ENCODE measurements at places on chromosomes 3 and 15.
A peak's percentile ranks its signal among the peaks of the same experiment; 100 is the strongest.

GRCh38 chr3:117228466-117228865, 518.9 kb downstream of the TUSC7 start:
- no peak for DNase-seq

DNA sequence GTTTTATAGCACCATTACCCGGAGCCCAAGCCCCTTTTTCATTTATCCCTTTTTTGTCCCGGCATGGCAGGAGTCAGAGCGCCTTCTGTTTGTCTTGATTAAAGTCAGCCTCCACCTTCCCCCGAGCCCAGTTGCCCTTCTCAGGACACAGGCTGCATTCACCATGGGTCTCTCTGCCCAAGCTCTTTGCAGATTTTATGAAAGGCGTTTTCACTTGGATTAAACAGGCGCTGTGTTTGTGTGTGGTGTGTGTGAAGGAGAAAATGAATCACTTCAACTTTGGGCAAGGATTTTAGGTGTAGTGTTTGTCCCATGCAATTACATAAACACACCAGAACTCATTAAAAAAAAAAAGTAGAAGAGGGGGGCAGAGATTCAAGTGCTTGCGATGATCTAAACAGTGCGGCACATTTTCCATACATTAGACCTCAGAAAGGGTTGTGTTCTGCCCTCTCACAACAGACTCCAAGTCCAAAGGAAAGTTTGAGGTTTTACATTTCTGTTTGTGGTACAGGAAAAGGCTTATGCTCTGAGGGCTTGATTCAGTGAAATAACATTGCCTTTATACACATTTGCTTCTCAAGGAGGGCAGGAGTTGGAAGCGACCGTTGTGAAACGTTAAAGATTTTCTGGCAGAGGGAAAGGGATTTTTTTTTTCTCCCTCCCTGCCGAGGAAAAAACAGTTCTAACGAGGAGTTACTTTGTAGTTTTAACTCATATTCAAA, 14.5 kb upstream of the IL16 start:
- no peak for DNase-seq

- no peak for DNase-seq
Measured at GRCh38 chr3:29333576-29333975, 52.7 kb downstream of the RBMS3 start.

GRCh38 chr3:134378384-134378783, 4.1 kb upstream of the AMOTL2 start:
- DNase-seq, result no peak

GRCh38 chr3:38139652-38140051, 1.2 kb downstream of the MYD88 start:
- DNase-seq, result no peak

DNA sequence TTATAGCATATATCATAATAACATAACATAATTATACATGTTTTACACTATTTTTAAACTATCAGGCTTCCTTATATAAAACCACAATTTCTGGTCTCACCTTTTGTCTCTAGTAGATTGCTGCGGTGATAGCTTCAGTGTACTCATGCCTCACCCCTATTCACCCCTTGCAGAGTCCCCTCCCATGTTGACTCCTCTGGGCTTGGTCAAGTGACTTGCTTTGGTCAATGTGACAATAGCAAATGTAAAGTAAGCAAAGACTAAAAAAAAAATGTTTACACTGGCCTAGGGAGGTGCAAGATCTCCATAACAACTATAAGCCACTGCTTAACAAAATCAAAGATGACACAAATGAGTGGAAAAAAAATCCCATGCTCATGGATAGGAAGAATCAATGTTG, 537.5 kb downstream of the ROBO1 start:
- no peak for DNase-seq

DNA sequence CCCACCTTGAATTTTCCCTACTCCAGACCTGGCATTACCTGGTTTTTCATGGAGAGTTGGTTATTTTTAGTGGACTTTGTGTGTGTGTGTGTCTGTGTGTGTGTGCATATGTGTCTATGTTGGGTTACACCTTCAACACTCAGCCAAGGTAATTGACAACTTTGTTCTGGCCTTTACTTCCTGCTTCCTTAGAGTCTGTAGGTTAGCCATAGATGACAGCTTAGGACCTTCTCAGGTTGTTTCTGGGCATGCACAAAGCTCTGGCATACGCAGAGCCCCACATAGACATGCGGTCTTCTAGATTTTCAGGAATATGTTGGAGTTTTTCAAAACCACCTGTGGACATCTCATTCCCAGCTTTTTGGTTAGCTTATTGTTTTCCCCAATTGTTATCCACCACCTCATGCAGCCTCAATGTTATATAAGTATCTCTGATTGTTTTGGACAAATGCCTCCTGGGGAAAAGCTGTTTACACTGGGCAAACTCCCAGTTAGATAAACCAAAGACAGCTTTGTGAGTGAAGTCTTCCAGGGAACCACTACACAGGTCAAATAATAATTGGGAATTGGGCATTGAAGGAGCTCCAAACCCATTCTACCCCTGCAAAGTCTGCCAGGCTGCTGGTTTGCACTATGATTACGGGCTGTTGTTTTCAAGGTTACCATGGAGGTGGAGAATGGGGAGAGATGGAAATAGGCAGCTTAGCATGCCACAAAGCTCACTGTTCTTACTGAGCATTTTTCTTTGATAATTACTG, 201.2 kb downstream of the ADAMTSL3 start:
- DNase-seq, result no peak

GRCh38 chr15:35931799-35932341, 385.9 kb upstream of the DPH6 start:
- DNase-seq, result no peak

- DNase-seq, result no peak
Measured at GRCh38 chr3:97830638-97831037, 8.8 kb downstream of the CRYBG3 start.

GRCh38 chr3:125054449-125055329, 1.1 kb downstream of the HEG1 start:
- no peak for DNase-seq

GRCh38 chr15:70100474-70101341, 3.0 kb upstream of the TLE3 start:
- no peak for DNase-seq

DNA sequence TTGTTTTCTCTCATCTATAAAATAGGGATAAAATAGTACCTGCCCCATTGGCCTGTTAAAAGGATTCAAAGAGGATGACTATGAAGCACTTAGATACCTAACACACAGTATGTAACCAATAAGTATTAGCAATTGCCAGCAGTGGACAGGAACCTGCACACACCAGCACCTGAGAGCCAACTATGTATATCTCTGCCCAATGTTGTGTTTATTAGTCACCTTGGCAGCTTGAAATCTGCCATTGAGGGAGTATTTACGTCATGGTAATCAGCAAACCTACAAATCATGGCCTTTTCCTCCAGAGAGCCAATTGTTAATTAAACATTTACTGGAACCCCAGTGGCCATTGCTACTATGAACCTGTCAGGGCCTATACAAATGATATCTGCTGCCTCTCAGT, 13.8 kb downstream of the LARS2 start:
- no peak for DNase-seq

DNA sequence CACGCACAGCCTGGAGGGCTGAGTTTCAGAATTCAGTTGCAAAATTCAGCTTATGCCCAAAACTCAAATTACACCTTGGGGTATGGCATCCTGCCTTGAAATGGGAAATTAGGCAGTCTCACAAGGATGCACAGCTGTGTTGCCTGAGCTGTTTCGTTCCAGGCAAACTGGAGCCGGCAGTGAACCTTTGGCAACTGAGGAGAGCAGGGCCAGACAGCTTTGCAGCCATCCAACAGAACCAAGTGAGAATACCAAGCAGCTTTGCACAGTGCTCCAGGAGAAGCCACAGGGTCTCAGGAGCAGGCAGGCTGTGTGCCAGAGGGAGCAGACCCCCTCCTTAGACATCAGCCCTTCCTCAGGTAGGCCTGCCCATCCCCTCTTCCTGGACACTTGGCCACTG, 32.5 kb upstream of the BFSP2 start:
- DNase-seq, result no peak

DNA sequence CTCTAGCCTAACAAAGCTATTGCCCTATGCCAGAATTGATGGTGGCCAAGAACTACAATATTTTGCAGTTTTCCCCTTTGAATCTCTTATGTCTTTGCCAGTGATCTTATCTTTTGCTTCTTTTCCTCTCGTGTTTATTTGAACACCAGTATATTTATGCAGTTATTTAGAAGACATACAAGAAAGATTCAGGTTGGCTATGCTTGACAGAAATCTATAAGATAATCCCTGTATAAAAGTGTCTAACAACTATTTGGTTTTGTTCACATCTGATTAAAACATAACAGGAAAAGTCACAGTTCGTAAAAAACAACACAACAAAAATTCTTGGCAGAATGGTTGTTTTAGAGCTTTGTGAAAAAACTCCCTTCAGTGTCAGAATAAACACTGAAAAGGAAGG, 63.7 kb downstream of the SEMA6D start:
- DNase-seq, result no peak

- no peak for DNase-seq
Measured at GRCh38 chr3:42264399-42265058, 1.5 kb downstream of the CCK start.

DNA sequence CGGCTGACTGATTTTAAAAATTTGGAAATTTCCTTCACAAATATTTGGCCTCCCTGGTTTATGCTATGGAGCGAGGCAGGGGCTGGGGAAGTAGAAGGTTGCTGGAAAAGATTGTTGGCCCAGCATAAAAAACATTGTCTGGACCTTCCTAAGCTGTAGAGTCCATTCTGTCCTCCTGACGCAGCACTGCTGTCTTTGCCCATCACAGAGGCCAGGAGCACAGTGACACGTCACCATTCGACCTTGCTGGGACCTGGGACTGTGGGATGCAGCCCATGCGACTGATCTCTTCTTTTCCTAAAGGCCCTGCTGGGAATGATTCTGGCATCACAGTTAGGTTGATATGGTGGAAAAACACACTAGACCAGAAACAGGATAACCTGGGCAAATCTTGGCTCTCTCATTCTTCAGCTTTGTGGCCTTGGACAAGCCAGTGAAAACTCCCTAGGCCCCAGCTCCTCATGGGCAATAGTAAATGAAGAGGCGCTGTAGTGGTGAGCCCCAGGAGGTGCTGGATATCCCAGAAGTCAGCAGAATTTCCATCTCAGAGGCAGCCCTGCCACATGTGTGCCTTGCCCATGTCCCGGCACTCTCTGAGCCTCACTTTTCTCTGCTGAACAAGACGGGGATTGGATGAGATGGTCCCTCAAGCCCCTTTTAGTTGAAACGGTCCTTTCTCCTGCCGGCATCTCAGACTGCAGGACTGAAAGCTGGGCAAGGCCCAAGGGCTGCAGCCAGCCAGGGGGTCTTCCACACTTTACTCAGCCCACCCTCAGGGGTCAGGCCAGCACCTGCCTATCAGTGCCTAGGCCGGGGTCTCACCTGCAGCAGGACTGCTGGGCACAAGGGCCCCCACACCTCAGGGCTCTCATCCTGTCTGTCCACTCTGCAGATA, 69.6 kb downstream of the SENP2 start:
- DNase-seq, result no peak

DNA sequence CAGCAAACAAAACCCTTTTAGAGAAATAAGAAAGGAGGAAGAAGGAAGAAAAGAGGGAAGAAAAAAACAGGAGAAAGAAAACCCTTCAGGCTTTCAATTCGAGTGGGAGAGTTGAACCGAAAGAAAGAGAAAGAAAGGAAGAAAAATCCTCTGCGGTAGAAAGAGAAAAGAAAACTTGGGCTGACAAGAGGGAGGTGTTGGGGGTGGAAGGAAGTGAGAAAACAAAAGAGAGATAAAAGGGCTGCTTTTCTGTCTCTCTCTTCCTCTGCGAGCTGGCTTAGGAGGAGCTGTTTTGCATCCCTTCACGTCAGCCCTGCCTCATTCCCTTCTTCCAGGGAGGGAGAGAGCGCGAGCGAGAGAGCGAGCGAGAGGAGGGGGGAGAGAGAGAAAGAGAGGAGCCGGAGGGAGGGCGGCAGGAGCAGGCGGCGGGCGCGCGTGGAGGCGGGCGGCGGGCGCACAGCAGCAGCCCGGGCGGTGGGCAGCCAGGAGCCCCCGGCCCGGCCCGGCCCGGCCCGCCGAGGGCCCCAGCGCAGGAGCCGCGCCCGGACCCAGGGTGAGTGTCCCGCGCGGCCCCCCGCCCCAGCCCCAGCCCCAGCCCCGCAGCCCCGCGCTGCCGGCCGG, at the start of gene ZNF710:
Gene ZNF710, plus strand, starts transcription at position 263 of the 621 bp plus-strand sequence. CDS start 65,814 bp downstream, outside the sequence.
- DNase-seq, result no peak

GRCh38 chr3:179726075-179726699, 73.3 kb downstream of the USP13 start:
- no peak for DNase-seq

DNA sequence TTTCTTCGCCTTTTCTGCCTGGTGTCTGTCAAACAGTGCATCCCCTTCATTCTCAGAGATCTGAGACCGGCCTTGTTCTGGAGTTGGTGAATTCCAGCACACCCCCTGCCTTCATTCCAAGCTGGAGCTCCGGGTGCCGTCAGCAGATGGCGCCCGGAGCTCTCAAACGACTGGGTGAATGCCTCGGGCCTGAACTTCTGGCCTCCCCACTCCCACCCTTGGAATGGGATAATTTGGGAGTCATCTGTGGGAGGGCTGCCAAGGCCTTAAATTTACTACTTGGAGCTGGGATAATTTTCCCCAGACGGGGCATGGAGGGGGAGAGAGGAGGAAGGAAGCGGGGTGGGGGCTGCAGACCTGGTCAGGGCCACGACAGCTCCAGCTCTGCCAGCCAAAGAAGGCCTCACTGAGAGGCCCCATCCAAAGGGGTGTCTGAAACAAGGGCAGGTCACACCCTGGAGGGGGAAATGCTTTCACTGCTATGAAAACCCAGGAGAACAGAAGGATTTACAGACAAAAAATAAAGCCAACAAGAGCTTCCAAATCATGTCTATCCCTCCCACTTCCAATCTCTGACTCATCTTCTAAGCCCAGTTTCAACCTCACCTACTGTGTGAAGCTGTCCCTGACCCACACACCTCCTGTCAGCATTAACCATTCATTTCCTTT, 187.9 kb downstream of the OPA1 start:
- peak; percentile 23 for DNase-seq

GRCh38 chr3:27171113-27171512, 198.1 kb downstream of the NEK10 start:
- DNase-seq, result no peak

DNA sequence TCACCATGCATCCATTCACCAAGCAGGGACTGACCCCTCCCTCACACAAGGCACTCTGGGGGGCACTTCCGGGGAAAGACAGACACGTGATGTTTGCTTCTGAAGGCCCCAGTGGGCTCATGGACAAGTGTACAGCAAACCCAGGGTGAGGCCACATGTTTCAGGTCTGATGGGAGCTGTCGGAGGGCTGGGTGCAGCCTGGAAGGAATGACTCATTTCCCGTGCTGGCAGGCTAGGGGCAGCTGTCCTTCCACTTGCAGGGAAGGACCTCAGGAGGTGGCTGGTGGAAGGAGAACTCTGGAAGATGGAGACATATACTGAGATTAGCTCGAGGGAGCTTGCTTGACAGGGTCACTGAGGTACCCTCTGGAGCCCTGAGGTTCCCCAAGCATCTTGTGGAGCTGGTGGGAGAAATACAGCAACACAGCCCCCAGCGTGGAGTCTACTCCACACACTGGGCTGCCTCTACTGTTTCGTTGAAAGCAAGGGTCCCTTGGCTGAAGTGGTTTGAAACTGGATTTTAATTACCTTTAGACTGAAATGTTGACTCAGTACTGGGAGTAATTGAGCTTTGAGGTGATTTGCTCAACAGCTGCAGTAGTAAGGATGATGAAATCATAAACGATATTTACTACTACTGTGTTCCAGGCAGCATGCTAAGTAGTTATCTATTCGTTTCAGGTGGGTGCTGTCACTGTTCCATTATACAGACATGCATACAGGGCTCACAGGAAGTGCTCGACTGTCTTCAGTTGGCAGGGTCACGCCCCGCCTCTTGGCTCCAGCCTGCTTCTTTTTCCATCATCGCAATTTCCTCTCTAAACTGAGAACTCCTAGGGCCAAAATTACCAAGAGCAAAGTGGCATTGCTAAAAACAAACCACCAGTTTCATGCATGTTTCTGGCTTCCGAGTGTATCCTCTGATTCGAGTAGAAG, 230.4 kb downstream of the ADAMTS17 start:
- peak; percentile 59 for DNase-seq

Measured in AG09309 (cell line).